Esophagus mucosa (tissue), 1 donor: ENCODE measurements at places on chromosomes 3 and 15. TPM values are rescaled to one million over a fixed set of nuclear protein-coding genes. Genes with fewer than 3 reads are reported as not detected.
A peak's percentile ranks its signal among the peaks of the same experiment; 100 is the strongest.

GRCh38 chr15:48671103-48672022 lies 25.9 kb upstream of the FBN1 start:
- peak; percentile 72 for ATAC-seq

DNA sequence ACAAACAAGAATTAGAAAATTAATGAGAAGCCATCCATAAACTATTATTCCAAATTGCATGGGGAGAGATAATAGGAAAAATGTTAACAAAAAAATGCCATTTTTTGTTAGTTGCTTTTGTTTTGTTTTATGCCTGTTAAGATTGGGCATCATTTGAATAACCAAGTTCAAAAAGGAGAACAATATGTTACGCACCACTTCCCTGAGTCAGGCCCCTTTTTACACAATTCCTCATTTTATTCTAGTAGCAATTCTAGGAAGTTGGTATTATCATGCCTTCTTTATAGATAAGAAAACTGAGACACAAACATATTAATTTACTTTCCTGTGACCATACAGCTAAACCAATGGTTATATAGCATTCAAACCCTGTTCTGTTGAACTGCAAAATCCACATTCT lies 736.9 kb upstream of the CCDC54 start:
- no peak for ATAC-seq

DNA sequence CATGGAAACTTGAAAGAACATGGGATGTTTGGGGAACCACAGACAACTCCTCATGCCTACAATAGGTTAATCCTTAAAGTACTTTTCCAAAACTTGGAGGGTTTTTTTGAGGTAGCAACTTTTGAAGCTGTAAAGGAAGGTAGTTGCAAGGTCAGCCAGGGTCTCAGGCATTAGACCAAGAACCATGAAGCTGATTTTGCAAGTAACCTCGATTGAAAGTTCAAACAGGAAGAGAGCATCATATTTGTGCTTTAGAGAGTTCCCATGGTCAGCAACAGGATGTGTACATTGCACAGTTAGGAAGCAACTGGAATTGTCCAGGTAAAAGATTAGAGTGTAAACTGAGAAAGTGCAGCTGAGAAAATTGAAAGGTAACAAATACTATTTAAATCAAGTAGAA lies 199.8 kb upstream of the NR2F2 start:
- ATAC-seq: no peak

DNA sequence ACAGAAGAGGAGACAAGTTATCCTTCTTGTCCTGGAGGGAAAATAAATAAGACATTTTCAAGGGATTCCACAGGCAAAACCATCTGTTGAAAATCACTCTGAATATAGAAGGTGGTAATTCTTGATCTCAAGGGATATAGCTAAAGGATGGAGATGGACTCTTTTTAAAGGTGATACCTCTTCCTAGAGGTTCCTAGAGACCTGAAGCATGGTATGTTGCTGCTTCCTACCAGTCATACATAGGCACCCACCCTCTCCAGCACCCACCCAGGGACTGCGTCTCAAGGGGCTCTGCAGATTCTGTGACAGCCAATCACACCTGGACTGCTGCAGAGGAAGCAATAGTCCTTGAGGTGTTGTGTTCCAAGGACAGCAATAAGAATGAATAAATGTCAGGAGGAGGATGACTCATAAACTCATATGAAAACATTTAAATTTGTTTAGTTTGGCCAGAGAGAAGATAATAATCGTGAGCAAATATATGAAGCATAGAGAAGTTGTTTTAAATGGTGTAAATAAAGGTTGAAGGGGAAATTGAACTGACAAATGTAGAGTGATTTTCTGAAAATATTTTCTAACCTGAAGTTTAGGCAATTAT lies 741.6 kb upstream of the CBLB start:
- ATAC-seq: no peak

DNA sequence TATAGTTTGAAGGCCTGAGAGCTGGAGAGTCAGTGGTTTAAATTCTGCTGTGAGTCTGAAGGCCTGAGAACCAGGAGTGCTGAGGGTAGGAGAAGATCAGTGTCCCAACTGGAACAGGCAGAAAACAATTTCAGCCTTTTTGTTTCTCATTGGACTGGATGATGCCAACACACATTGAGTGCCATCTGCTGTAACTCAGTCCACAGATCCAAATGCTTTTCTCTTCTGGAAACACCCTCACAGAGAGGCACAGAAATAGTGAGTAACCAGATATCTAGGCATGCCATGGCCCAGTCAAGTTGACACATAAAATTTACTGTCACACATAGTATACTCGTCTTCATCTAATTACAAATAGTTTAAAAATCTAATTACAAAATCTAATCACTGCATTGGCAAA lies 100.8 kb downstream of the NEO1 start:
- no peak for ATAC-seq

DNA sequence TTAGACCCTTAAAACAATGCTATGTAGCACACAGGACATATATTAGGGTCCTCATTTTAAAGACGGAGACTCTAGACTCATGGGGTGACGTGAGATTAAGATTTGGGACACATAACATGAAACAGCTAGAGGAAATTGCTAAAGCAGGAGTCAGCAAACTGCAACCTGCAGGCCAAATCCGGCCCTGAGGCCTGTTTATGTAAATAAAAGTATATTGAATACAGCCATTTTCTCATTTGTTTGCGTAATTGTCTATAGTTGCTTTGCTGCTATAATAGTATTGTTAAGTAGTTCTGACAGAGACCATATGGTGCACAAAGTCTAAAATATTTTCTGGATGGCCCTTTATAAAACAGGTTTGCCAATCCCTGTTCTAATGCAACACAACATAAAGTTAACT lies 115.5 kb downstream of the TMCO5A start:
- ATAC-seq: no peak

- ATAC-seq: no peak
Measured at GRCh38 chr3:161150001-161150525, 44.9 kb upstream of the B3GALNT1 start.

DNA sequence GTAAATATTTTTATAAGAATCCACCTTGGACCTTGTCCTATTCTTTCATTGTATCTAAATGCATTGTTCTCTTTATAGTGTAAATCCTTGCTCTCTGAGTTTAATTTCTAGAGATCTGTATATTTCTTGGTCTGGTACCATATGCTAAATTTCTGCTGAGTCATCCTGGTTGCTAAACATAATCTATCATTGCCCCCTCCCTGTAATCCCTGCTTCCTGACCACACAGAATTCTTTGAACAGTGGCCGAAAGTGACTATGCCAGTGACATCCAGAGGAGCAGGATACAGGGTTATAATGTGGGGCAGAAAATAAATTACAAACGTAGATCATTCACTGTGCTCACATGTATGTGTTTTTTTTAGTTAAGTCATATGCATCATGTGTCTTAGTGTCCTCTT lies 143.1 kb downstream of the DIPK2A start:
- no peak for ATAC-seq

- no peak for ATAC-seq
Measured at GRCh38 chr3:38085943-38086324, 46.9 kb downstream of the DLEC1 start.

- no peak for ATAC-seq
Measured at GRCh38 chr15:61598655-61599054, 369.6 kb upstream of the RORA start.

GRCh38 chr3:38739396-38739689 lies 76.7 kb downstream of the SCN10A start:
- no peak for ATAC-seq

GRCh38 chr3:11705049-11705448 lies 61.3 kb upstream of the VGLL4 start:
- ATAC-seq: no peak

DNA sequence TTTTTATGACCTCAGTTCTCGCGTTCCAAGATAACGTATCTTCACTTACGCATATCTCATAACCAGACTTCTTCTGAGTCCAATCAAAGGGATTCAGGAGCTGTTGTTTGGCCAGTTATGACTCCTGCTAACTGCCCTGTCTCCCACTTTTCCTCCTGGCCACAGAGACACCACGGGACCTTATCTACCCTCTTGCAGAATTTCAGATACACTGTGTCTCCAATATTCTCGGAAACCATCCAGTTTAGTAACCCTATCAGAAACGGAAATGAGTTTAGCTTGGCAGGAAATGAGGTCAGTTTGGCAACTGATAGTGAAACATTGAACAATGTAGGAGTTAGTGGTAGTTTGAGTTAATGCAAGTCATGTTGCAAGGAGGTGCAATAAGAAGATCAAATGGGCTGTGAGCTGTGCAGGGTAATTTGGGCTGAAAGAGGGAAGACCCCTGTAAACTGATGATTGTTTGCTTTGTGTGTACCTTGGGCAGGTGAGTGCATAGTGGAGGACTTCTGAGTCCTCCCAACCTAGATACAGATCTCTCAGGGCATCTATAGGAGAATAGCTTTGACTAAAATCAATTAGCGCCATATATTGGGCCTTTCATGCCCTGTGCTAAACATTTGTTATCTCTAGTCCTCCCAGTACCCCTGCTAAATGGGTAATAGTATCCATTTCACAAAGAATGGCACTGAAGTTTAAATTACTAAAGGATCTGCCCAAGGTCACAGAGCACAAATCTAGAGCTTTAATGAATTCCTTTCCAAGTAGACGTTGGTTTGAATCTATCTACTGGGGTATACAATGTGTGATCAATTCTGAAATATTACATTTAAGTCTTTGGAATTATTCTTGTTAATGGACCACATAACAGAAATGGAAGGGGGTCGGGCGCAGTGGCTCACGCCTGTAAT lies 41.3 kb upstream of the PIK3CB start:
- no peak for ATAC-seq

- ATAC-seq: no peak
Measured at GRCh38 chr3:172246107-172246844, 202.0 kb downstream of the GHSR start.

DNA sequence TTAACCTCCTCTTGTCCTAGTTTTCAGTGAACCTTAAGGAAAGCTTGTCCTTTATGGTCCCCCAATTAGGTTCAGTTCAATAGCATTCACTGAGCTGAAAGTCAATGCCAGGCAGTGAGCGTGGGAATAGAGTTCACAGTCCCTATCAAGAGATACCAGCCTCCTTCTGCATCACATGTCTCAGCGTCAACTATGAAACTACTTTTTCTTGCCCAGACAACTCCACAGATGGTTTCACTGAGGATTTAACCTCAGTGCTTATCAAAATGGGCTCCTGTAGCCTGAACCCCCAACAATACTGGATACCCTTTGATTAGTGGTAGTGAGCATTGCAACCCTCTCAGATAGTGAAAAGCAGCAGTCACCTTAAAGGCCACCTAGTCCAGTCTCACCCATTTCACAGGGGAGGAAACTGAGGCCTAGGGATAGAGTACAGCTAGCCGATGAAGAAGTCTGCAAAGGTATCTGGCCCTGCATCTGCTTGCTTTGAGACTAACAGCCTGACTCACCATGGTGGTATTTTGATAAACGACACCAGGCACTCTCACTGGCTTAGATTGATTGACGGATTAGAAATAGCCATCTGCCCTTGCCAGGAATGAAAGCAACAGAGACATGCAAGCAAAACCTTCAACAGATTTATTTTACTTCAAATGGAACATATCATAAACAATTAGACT lies 1.6 kb upstream of the UBA3 start:
- ATAC-seq: no peak

DNA sequence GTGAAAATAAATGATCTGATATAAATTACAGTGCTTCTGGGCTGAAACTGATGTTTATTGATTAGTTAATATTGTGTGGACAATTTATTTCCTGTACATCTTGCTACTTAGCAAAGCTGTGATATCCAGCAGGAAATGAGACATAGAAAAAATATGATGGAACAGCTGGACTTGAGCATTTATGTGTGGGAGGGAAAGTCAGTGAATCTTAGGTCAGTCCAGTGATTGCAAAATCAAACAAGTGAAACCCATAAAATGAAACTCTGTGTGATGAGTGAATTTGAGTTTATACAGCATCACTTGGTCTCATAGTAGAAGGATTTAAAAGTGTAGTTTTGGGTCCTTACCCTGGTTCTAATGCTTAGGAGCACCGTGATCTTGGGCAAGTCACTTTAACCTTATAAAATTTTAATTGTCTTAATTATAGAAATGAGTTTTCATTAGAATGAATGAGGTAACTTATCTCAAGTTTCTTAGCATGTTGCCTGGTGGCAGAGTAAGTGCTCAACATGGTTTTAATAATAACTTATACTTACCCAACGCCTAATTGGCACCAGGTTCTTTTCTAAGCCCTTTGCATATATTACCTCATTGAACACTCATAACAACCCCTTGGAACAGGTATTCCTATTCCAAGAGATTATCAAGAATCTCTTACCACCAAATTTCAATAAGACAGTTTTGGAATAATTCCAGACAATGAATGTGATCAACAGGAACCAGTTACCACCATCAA lies 194.6 kb downstream of the ADAMTSL3 start:
- no peak for ATAC-seq

DNA sequence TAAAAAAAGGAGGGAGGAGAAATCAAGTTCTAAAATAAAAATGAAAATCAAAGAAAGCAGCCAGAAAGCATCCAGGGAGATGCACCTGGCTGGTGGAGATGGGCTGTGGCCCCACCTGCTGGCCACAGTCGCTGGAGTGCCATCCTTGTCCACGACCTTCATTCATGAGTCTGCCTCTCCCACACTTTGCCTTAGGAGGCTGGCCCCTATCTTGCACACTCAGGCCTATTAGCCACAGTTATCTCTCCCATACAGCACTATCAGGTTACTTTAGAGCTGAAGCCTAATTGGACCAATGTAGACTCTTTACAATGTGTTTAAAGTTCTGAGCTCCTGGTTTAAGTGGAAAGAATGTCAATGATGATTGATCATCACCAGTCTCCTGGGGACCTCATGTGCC lies 392.0 kb upstream of the RORA start:
- peak; percentile 47 for ATAC-seq

DNA sequence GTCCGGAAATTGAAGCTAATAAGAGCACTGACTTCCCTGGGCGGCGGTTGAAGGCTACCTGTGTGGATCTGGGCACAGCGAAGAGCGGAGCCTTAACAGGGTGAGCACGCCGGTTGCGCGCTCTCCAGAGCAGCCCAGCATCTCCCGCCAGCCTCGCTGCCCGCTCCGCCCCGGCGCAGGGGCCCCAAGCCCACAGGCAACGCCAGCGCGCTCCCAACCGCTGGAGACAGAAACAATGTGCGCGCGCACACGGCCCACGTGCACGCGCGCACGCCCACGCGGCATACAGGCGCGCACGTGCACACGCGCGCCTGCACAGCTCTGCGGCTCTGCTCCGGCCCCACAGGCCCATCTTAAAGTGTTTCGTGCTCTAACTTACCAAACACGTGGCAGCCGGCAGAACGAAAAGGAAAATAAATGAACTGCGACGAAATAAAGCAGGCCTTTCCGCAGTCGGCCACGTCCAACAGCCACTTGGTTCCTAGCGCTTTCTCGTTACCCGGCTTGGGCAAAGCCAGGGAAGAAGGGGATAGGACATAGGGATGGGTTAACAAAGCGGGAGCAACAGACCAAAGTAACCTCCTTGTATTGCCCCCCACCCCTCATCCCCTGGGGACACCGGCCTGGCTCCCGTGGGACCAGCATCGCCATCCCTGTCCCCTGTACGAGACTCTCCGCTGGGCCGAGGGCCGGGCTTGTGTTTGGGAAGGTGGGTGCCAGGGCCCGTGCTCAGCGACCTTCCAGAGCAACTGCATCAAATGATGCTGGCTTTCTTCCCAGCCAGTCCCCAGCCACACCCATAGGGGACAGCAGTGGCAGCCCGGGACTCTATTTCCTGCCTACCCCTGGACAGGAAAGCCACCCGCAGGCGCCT lies 203.7 kb downstream of the ABHD5 start:
- ATAC-seq: peak; percentile 78

GOLGA8R gene
- 1.8 TPM for total RNA-seq

KIF23 gene
- 16.0 TPM for total RNA-seq

EPHA3 gene
- total RNA-seq: 0.40 TPM

RTP1 gene
- not detected for total RNA-seq

GREM1 gene
- total RNA-seq: 9.2 TPM

FMN1 gene
- total RNA-seq: 4.6 TPM

ATP13A4 gene
- total RNA-seq: 20.5 TPM

ARL14 gene
- total RNA-seq: 0.32 TPM

IFT80 gene
- total RNA-seq: 11.0 TPM

FGF7 gene
- 2.0 TPM for total RNA-seq

SLCO3A1 gene
- total RNA-seq: 23.6 TPM
